ENCODE measurements at places on chromosomes 5 and 9.

- no peak for DNase-seq
Measured at GRCh38 chr5:53473633-53474032, 6.8 kb upstream of the FST start.

- peak; percentile 46 for DNase-seq
Measured at GRCh38 chr5:167339205-167339604, 952.2 kb upstream of the WWC1 start.

- no peak for DNase-seq
Measured at GRCh38 chr5:131209506-131210150, 38.9 kb downstream of the LYRM7 start.

DNA sequence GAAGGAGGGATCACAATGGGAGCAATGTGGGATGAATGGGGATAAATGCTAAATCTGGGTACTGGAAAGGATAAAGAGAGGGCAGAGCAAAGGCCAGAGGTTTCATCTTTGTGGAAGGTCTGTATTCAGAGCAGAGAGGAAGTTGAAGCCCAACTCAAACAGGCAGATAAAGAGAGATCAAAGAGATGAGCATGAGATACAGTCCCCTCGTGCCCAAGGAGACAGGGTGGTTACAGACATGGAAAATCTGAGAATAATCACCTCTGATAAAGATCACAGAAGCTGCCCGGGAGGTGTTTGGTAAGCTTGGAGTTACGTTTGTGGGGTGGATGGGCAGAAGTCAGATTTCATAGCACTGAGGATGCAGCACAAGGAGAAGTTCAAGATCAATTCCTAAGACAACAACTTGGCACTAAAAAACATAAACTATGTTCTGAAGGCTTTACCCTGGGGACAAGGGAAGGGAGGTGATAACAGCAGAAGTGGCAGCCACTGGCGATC lies 459 bp upstream of the ERAP2 start:
- no peak for DNase-seq

GRCh38 chr5:177458912-177459350 lies 12.3 kb downstream of the PRR7 start:
- DNase-seq = peak; percentile 69

DNA sequence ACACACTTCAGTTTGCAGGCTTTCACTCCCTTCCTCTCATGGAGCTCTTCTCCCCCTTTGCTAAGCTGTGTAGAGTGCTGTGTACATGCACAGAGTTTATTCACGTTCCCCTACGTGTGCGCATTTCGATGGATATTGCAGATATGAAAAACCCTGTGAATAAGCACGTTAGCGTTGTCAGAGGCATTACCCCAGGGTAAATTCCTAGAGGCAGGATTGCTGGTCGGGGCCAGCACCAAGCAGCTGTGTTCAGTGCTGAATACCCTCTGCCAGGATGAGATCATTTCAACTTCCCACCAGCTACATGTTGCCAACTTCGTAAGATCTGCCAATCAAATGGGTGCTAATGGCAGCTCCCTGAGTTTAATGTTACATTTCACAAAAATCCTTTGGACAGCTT lies 172.3 kb upstream of the PPP1R26 start:
- DNase-seq = no peak

- no peak for DNase-seq
Measured at GRCh38 chr5:124876983-124877382, 130.5 kb upstream of the ZNF608 start.

- DNase-seq = peak; percentile 43
Measured at GRCh38 chr5:66807743-66808142, 211.6 kb downstream of the MAST4 start.

DNA sequence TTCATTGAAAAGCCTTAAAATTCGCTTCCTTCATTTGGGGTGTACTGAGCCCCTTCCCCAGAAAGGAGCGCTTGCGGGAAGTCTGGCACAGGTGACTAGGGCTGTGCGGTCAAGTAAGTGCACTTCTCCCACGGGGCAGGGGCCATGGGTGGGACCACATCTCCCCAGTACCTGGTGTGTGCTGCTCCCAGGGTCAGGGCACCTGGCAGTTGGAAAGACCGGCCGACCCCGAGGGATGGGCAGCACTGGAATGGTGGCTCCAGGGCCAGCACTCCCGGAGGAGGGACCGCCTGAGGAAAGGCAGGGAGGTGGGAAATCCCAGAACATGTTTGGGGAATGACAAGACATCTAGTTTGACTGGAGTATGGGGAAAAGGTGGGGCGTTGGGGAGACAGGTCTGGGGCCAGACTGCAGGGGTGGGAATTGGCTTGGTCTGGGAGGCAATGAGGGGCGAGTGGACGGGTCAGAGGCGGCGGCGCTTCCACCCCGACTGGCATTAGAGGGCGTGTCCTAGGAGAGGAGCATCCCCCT lies 727 bp upstream of the GLIPR2 start:
- DNase-seq = no peak

GRCh38 chr9:112032743-112033142 lies 136.1 kb downstream of the UGCG start:
- peak; percentile 53 for DNase-seq

GRCh38 chr5:91141642-91142041 lies 241.5 kb downstream of the ARRDC3 start:
- no peak for DNase-seq

GRCh38 chr5:159097784-159098602 lies 1.7 kb downstream of the EBF1 start:
- no peak for DNase-seq

- DNase-seq = no peak
Measured at GRCh38 chr9:70049672-70050271, 6.1 kb downstream of the MAMDC2 start.

GRCh38 chr5:156188016-156188415 lies 138.9 kb upstream of the SGCD start:
- DNase-seq = peak; percentile 19

- no peak for DNase-seq
Measured at GRCh38 chr5:126055348-126055729, 367.9 kb upstream of the GRAMD2B start.

GRCh38 chr5:156407251-156407650 lies 80.3 kb downstream of the SGCD start:
- DNase-seq = no peak

GRCh38 chr5:1104327-1105006 lies 7.4 kb downstream of the SLC12A7 start:
- no peak for DNase-seq

DNA sequence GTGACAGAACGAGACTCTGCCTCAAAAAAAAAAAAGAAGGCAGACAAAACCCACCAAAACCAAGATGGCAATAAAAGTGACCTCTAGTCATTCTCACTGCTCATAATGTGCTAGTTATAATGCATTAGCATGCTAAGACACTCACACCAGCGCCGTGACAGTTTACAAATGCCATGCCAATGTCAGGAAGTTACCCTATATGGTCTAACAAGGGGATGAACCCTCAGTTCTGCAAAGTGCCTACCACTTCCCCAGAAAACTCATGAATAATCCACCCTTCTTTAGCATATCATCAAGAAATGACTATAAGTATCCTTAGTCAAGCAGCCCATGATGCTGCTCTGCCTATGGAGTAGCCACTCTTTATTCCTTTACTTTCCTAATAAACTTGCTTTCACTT lies 4.7 kb upstream of the BICD2 start:
- no peak for DNase-seq

DNA sequence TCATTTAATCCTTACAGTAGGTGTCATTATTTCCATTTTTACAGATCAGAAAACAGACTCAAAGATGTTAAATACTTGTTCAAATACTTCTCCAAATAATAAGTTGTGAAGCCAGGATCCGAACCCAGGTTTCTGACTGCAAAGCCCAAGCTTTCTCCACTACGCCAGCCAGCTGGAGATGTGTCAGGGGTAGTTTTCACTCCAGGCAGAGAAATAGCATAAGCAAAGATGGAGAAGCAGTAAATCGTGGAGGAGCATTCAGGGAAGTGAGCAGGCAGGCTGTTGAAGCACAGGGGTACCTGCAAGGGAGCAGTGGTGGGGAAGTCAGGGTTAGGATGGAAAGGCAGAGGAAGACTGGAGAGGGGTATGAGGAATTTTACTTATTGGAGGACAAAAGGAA lies 2.9 kb downstream of the TLN1 start:
- DNase-seq = no peak

DNA sequence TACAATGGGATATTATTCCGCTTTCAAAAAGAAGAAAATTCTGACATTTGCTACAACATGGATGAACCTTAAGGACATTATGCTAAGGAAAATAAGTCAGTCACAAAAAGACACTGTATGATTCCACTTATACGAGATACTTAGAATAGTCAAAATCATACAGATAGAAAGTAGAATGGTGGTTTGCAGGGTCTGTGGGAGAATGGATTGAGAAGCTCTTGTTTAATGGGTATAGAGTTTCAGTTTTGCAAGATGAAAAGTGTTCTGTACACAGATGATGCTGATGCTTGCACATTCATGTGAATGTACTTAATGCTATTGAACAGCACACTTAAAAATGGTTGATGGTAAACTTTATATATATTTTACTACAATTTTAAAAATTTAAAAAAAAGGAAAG lies 2050.7 kb upstream of the WWC1 start:
- no peak for DNase-seq

- DNase-seq = no peak
Measured at GRCh38 chr9:113746486-113746885, 129.6 kb upstream of the ZNF618 start.

GRCh38 chr5:6737043-6737941 lies 24.1 kb downstream of the TENT4A start:
- DNase-seq = no peak

GRCh38 chr5:125113328-125113727 lies 366.9 kb upstream of the ZNF608 start:
- DNase-seq = no peak

GRCh38 chr5:37875051-37875787 lies 35.4 kb upstream of the GDNF start:
- peak; percentile 33 for DNase-seq

- DNase-seq = no peak
Measured at GRCh38 chr9:37198039-37198729, 77.8 kb downstream of the ZCCHC7 start.

DNA sequence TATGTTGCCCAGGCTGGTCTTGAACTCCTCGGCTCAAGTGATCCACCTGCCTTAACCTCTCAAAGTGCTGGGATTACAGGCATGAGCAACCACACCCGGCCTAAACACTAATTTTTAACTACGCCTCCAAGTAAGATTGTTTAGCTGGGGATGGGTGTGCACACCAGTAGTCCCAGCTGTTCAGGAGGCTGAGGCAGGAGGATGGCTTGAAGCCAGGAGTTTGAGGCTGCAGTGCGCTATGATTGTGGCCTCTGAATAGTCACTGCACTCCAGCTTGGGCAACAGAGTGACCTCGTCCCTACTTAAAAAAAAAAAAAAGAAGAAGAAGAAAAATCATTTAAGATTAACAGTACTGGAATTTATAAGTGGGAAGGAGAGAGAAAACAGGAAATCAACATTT lies 90.8 kb upstream of the NR5A1 start:
- DNase-seq = no peak

GRCh38 chr9:87557996-87558395 lies 60.3 kb downstream of the DAPK1 start:
- peak; percentile 27 for DNase-seq

DNA sequence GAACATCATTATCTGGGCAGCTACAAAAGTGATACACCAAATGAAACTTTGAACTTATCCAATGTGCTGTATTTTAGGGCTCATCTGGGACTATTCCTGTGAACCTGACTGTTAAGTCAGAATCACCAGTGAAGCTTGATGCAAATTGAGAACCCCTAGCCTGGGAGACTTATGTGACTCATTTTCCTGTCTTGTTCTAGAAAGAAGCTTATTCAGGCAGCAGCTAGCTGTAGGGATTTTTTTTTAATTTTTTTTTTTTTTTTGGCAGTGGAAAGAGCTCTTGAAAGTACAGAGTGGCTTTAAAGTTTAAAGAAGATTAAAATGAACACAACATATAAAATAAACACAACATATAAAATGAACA lies 81.1 kb upstream of the TNFAIP8 start:
- DNase-seq = peak; percentile 43

GRCh38 chr5:91417219-91417618 lies 34.1 kb upstream of the ARRDC3 start:
- no peak for DNase-seq

DNA sequence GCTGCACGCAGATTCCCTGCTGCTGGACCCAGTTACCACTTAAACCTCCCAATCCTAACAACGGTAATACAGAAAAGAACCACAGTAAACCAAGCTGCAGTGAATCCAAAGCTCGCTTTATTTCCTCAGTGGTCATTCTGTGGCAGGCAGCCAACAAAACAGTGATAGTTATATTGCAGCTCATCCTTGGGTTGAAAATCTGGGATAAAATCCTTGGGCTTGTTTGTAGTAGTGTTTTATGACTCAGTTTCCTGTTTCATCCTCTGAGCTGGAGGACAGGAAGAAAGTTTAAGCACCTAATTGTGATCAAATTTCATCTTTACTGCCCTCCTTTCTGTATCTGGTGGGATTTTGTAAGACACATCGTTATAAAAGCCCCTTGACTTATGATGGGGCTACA lies 31.4 kb downstream of the HMGCR start:
- no peak for DNase-seq

DNA sequence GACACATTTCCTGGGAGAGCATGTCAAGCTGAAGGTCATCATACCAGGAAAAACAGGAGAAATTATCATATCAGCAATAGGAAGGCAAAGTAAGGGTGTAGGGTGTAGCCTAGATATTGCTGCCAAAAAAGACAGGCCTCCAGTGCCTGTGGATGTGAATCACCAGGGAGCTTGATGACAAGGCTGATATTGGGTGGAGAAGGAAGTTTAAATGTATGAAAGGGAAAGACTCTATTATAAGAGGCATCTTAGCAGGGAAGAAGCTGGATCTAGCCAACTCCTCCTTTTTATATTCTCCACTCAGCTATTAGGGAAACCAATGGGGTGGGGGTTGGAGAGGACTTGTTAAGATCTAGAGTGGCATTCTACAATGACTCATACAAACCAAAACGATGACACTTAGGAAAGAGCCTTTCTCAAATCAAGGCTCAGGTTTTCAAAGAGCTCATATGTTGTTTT lies 13.4 kb upstream of the TXNDC8 start:
- DNase-seq = peak; percentile 99

DNA sequence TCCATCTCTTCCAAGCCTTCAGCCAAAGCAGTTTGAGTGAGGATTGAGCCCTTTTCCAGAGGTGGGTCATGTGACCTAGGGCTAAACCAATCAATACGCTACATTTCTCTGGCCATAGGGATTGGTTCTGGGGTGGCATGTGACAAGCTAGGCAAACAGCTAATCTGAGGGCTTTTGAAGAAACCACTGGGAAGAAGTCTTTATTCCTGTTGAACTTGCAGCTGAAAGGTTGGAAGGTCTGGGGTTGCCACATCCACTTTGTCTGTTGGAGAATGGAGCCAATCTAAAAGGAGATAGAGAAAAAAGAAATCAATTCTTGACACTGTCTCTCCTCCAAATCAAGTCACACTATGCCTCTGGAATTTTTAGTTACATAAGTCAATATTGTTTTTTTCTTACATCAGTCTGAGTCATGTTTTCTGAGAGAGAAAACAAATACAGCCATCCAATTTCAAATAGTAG lies 637.8 kb upstream of the WWC1 start:
- peak; percentile 32 for DNase-seq

DNA sequence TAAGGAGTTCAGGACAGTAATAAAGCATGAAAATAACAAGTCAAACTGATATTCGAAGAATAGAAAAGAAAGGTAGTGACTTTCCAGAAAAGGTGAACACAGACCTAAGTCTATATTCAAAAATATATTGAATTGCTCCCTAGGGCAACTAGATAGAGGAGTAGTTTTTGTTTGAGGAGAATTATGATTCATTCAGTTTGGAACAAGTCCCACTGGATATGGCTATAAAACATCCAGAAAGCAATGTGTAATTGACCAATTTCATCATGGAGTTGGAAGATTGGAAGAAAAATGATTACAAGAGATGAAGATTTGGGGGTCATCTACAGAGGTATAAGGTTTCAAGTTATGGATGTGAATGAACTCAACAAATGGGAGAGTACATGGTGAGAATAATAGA lies 117.5 kb upstream of the ZNF462 start:
- no peak for DNase-seq

GRCh38 chr5:169458221-169458620 lies 125.4 kb upstream of the SPDL1 start:
- DNase-seq = no peak

Data from A172 (cell line).